ENCODE measurements at places on chromosomes 2 and 18.

DNA sequence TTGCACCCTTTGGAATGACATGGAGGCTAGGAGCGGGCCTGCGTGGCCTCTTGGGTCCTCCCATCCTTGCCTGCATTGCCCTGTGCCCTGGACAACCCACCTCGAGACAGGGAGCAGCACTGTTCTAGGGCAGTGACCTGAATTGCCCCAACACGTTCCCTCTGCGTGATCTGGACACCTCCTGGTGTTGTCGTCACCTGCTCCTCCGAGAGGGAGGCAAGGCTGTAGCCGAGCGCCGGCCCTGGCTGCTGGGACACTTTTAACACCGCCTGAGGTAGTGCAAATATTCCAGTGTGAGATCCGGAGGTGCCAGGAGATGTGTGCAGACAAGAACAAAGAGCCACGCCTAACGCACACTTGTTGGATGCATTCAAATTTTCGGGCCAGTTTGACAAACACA is 131.5 kb downstream of the SMAD7 start:
- DNase-seq, result no peak

- DNase-seq, result no peak
Observed at GRCh38 chr2:226847090-226847489, 11.2 kb downstream of the RHBDD1 start.

DNA sequence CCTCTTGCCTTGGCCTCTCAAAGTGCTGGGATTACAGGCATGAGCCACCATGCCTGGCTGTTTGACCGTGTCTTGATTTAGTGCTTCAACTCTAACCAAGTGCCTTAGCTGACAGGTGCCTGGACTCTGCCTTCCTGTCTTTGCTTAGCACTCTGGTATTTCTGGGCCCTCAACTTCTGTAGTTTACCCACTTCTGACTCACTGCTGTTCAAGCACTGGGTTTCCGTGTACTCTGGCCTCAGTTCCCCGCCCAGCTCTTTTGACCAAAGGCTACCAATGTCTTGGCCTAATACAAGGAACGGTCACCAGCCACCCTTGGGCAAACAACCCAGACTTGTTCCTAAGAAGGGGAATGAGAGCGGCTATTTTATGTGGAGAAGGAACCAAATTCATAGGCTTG is 35.7 kb upstream of the CABLES1 start:
- no peak for DNase-seq

GRCh38 chr2:149488706-149489440 is 98.7 kb downstream of the MMADHC start:
- DNase-seq, result no peak

- DNase-seq, result no peak
Observed at GRCh38 chr2:113838277-113838676, 51.6 kb upstream of the ACTR3 start.

GRCh38 chr2:100887713-100888495 is 68.0 kb downstream of the NPAS2 start:
- DNase-seq, result no peak

GRCh38 chr2:197092431-197092830 is 165.9 kb upstream of the PGAP1 start:
- DNase-seq, result peak; percentile 92

DNA sequence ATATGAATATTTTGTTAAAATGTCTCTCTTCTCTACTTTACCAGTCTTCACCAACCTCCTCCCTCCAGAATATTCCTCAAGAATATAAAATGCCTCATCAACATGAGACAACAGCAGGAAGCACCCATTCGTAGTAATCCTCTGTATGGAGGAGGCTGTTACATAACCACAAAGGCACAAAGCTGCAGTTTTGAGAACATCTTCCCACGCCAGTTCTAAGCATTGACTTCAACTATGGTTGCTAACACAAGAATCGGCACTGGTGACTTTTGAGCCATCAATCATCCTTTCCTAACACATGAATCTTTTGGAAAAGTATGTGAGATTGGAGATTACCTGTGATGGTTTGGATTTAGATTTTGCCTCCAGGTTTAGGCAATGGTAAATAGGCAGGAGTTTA is 54.9 kb upstream of the CYP1B1 start:
- no peak for DNase-seq

DNA sequence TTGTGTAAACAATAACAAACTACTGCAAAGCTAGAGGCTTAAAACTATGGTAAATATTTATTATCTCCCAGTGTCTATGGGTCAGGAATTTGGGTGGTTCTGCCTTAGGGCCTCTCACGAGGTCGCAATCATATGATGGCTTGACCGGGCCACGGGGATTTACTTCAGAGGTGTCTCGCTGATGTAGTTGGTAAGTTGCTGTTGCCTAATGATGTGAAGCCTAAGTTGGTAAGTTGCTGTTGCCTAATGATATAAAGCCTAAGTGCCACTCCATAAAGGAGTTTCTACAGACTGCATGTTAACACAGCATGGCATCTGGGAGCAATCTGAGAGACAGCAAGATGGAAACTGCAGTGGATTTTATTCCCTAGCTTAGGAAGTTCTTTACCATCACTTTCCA is 35.8 kb downstream of the FMNL2 start:
- no peak for DNase-seq

DNA sequence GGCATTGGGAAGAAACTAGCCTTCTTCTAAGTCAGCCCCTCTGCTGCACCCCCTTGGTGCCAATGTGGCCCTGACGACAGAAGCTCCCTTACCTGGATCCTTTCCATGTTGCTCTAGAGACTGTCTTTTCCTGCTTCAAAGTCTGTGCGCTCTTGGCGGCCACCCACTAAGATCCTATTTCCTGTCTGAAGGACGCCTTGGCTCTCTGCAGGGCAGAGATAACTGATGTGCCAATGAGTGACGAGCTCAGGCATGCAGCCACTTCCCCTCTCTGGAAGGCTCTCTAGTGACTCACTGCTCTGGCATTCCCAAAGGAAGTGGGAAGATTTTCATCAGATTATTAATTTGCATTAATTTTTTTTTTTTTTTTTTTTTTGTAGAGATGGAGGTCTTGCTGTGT is 273.5 kb downstream of the CDH20 start:
- DNase-seq, result no peak

DNA sequence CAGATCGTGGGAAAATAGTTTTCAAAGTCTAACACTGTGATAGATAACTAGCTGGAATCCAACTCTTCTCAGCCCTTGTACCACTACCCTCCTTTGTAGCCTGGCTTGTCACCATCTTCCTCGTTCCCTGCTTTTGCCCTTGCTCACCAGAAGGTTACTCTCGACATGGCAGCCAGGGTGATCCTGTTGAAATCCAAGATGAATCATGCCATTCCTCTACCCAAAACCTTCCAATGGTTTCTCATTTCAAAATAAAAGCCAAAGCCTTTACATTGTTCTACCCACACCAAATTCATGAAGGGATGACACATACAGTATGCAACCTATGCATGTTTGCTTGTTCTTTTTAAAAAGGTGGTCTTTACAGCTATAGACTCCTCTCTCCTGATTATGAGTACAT is 45.7 kb downstream of the STAT4 start:
- DNase-seq, result no peak

GRCh38 chr2:70087702-70088597 is 673 bp downstream of the PCBP1 start:
- DNase-seq, result no peak

DNA sequence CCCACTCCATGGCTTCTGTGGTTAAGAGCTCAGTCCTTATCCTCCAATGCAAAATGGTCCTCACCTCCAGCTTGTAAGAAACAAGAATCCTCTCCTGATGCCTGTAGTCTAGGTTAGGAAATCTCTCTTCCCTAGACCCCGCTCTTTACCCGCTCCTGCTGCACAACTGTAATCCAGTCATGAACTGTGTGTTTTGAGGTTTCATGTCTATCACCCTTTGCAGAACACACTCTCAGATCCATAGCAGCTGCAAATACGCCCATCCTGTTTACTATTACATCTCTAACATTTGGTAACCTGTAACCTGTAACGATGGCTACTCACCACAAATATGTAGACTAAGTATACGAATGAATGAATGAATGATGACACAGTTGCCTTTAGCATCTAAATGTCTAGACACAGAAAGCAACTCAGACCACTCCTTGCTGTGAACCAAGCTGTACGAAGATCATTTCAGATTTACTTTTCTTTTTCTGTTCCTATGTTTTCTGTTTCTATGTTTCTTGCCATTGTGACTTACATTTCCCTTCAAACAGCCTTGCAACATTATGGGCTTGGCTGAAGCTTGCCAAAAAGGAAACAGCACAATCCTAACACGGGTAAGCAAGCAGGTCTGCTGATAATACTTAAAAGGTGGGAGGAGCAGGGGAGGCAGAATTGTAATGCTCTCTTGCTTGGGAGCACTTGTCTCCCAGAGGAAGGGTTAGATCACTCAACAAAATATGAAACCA is 53.7 kb downstream of the EPHA4 start:
- DNase-seq, result no peak

GRCh38 chr2:68238955-68239822 is 13.1 kb downstream of the PPP3R1 start:
- no peak for DNase-seq

GRCh38 chr2:101307950-101308431 is 510 bp downstream of the RNF149 start:
- no peak for DNase-seq

DNA sequence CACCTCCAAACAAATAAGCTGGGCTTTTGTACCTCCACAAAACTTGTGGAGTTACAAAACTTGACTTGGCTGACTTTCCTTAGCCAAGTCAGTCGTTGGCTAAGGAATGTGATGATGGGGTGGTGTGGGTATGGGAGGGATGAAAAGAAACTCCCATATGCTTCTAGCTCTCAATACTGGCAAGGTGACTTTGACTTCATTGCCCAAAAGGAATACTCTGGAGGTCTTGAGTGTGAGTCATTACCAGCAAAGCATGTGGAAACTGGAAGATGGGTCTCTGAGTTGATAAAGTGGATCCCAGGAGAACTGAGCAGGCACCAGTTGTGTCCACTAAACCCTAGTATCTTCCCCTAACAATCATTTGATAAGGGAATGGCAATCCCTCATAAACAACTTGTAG is 226.7 kb downstream of the GULP1 start:
- DNase-seq, result no peak

DNA sequence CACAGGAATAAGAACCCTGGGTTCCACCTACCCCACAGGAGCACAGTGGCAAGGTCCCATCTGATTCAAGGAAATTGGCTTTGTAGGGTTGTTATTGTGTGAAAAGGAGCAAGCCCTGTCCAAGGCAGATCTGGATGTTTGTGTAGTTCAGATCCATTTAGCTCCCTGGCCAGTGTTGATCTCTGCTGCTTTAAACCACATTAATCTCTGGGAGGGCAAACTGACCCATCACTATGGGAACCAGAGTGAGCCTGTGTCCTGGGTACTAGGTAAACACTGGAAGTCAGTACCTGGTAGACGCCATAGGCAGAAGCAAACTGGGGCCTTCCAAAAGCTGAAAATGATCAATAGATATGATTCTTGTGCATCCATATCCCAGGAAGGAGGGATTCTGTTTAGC is 271.5 kb upstream of the EPAS1 start:
- no peak for DNase-seq

DNA sequence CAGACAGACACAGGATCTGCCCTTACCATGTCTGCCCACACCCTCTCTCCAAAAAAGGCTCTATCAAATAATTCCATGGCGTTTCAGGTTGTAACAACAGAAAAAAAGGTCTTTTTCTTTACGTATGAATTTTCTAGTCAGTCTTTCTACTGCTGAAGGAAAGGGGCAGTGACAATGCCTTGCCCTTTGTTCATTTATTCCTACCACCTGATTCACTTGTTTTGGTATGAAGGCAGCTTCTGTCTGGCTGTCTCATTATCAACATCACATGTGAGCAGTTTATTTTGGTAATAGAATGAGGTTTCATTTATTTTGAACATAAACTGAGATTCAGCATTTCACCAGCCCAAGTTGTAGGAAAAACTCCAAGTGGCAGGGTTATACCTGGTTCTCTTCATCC is 94.3 kb upstream of the KLF7 start:
- no peak for DNase-seq

- no peak for DNase-seq
Observed at GRCh38 chr2:105125920-105126319, 88.1 kb downstream of the MRPS9 start.

GRCh38 chr18:34805878-34806351 is 95.8 kb downstream of the DTNA start:
- no peak for DNase-seq
